Uterine smooth muscle cell (primary cell): ENCODE measurements at places on chromosomes 11 and 22. TPM values are rescaled to one million over a fixed set of nuclear protein-coding genes. Genes with fewer than 3 reads are reported as not detected.

Gene CCDC15
- 2.4 and 6.4 TPM in 2 replicates for total RNA-seq

Gene HEPHL1
- total RNA-seq: 0.11 TPM in 1 of 2 replicates, not detected in the other

Gene FXYD2
- total RNA-seq: not detected in 2 replicates

Gene SLC35F2
- total RNA-seq: 22.9 and 40.0 TPM in 2 replicates

Gene SYT7
- 31.4 and 43.6 TPM in 2 replicates for total RNA-seq

Gene OR4A16
- total RNA-seq: not detected in 2 replicates

Gene ADAMTS8
- total RNA-seq: under 0.01 TPM in 2 replicates

Gene ZNF70
- 3.0 and 4.7 TPM in 2 replicates for total RNA-seq

Gene RPS25
- total RNA-seq: 898 and 970 TPM in 2 replicates

Gene TXN2
- total RNA-seq: 24.6 and 27.9 TPM in 2 replicates

Gene CD248
- 97.4 and 103 TPM in 2 replicates for total RNA-seq

Gene C11orf97
- not detected in 2 replicates for total RNA-seq

Gene EFEMP2
- total RNA-seq: 37.7 and 62.2 TPM in 2 replicates

Gene CCDC85B
- 93.9 and 99.7 TPM in 2 replicates for total RNA-seq

Gene SLC25A22
- 14.0 and 23.4 TPM in 2 replicates for total RNA-seq

Gene API5
- total RNA-seq: 82.4 and 127 TPM in 2 replicates

Gene UCP2
- 1.9 and 2.8 TPM in 2 replicates for total RNA-seq

Gene SFI1
- 22.1 and 28.6 TPM in 2 replicates for total RNA-seq

Gene IL17RA
- total RNA-seq: 6.2 and 7.7 TPM in 2 replicates

Gene SLC22A12
- not detected in 2 replicates for total RNA-seq

Gene OR2AT4
- total RNA-seq: not detected in 2 replicates

Gene BTBD18
- total RNA-seq: not detected in 2 replicates

Gene C11orf71
- total RNA-seq: 3.4 TPM in 2 replicates

Gene KIRREL3
- 2.6 and 2.9 TPM in 2 replicates for total RNA-seq

Gene NELL1
- total RNA-seq: not detected in 2 replicates

Gene GGTLC2
- total RNA-seq: not detected in 2 replicates

Gene NEFH
- 0.37 and 0.44 TPM in 2 replicates for total RNA-seq

Gene CST6
- total RNA-seq: not detected in 2 replicates

Gene LRRC74B
- under 0.01 TPM in 1 of 2 replicates, not detected in the other for total RNA-seq

Gene CRYBB2
- not detected in 2 replicates for total RNA-seq

Gene FBLN1
- total RNA-seq: 94.1 and 164 TPM in 2 replicates

Gene DYNC2H1
- total RNA-seq: 69.8 and 91.6 TPM in 2 replicates

Gene MICAL2
- total RNA-seq: 222 and 241 TPM in 2 replicates

Gene TUB
- 8.9 and 16.7 TPM in 2 replicates for total RNA-seq

Gene RIMBP3B
- 0.11 TPM in 1 of 2 replicates, not detected in the other for total RNA-seq

Gene TPH1
- 0.11 and 0.12 TPM in 2 replicates for total RNA-seq

Gene MRGPRE
- total RNA-seq: not detected in 2 replicates

Gene UBQLN3
- 0.12 TPM in 1 of 2 replicates, not detected in the other for total RNA-seq

Gene WT1
- total RNA-seq: 6.9 and 13.8 TPM in 2 replicates

Gene PACSIN3
- total RNA-seq: 29.7 and 30.7 TPM in 2 replicates

Gene ZC3H12C
- 9.7 and 16.9 TPM in 2 replicates for total RNA-seq

Gene C11orf87
- not detected in 2 replicates for total RNA-seq
